ENCODE measurements at places on chromosomes 1 and 21. TPM values are rescaled to one million over a fixed set of nuclear protein-coding genes. Genes with fewer than 3 reads are reported as not detected.

PRAMEF1 gene
- total RNA-seq: not detected

CCDC17 gene
- 0.58 TPM for total RNA-seq

NCAM2 gene
- 11.6 TPM for total RNA-seq

MYOC gene
- 0.28 TPM for total RNA-seq

LRRIQ3 gene
- 1.4 TPM for total RNA-seq

NPHS2 gene
- not detected for total RNA-seq

SYTL1 gene
- under 0.01 TPM for total RNA-seq

HSD3B1 gene
- not detected for total RNA-seq

ZNF326 gene
- total RNA-seq: 4.8 TPM

GBP5 gene
- 0.38 TPM for total RNA-seq
